Neural crest cell (in vitro differentiated cells): ENCODE measurements at places on chromosomes 2 and 18.

GRCh38 chr18:10377956-10378355 is 76.5 kb upstream of the APCDD1 start:
- DNase-seq, result no peak
- H3K27me3 ChIP-seq, result no peaks in the 10 kb centered on the region
- peaks cover 45% of the 10 kb centered on the region for H3K4me1 ChIP-seq
- no peak overlapping the region for H3K4me3 ChIP-seq
- no peak overlapping the region for H3K27ac ChIP-seq

GRCh38 chr18:48920408-48921038 is 30.2 kb downstream of the SMAD7 start:
- H3K36me3 ChIP-seq, result peaks cover 2% of the 10 kb centered on the region
- no peak for DNase-seq
- H3K27me3 ChIP-seq, result peaks cover 3% of the 10 kb centered on the region
- H3K27ac ChIP-seq, result peak overlapping the region; percentile 62

DNA sequence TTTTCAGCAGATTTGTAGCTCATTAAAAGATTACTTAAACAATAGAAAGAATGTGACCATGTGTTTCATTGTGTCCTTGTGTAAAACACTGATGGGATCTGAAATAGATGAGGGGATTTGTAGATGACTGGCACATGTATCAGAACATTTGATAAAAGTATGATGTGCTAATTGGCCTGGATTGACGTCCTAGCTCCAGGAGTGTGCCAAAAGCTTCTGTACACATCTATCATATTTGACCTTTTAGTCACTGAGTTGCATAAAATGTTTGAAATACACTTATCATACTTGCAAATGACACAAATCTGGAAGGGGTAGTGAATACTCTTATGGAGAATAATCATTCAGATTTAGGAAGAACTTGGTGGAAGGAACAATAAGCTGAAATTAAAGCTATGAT is 778.5 kb downstream of the ERBB4 start:
- H3K4me1 ChIP-seq, result peaks cover 14% of the 10 kb centered on the region
- no peak overlapping the region for H3K27ac ChIP-seq
- no peaks in the 10 kb centered on the region for H3K27me3 ChIP-seq
- H3K36me3 ChIP-seq, result no peaks in the 10 kb centered on the region
- DNase-seq, result no peak

GRCh38 chr18:22900558-22901238 is 32.4 kb upstream of the RBBP8 start:
- H3K4me1 ChIP-seq, result no peaks in the 10 kb centered on the region
- H3K27ac ChIP-seq, result no peak overlapping the region
- DNase-seq, result no peak
- peaks cover 9% of the 10 kb centered on the region for H3K36me3 ChIP-seq

- DNase-seq, result no peak
- peaks cover 2% of the 10 kb centered on the region for H3K4me1 ChIP-seq
- no peak overlapping the region for H3K4me3 ChIP-seq
- H3K36me3 ChIP-seq, result peaks cover 15% of the 10 kb centered on the region
Measured at GRCh38 chr2:64393383-64394010, 60.5 kb upstream of the LGALSL start.

GRCh38 chr18:35756506-35757117 is 175.1 kb downstream of the GALNT1 start:
- DNase-seq, result peak; percentile 63
- H3K36me3 ChIP-seq, result no peaks in the 10 kb centered on the region
- H3K4me1 ChIP-seq, result no peaks in the 10 kb centered on the region
- H3K4me3 ChIP-seq, result no peak overlapping the region
- peaks cover 10% of the 10 kb centered on the region for H3K27me3 ChIP-seq
- H3K27ac ChIP-seq, result no peak overlapping the region

DNA sequence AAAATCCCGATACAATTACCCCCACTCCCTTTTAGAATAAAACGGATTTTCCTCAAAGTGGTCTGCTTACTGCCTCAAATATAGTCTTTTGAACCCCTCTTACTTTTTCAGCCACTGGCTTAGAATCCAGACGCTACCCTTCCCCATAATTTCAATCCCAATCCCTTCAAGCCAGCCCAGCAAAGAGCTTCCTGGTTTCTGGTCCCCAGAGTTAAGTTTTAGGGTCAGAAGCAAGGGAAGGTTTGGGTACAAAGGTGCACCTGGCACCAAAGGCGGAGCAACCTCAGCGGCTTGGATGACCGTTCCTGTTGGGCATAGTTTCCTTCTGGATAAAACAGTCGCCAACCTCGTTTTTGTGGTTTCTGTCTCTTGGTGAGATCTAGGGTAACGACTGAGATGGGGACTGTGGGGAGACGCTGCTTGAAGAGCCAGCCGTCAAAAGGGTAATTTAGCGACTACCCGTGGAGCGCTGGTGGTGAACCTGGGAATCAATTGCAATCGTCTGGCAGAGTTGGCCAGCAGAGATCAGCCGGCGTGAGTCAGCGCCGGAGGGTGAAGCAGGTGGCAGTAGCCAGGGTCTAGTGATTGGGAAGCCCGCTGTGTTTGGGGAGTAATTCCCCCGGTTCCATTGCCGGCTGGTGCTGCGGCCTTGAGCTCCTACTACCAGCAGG is 1.6 kb downstream of the FEV start:
- H3K27ac ChIP-seq, result no peak overlapping the region
- H3K36me3 ChIP-seq, result no peaks in the 10 kb centered on the region

GRCh38 chr2:154912215-154912614 is 213.7 kb downstream of the KCNJ3 start:
- no peaks in the 10 kb centered on the region for H3K36me3 ChIP-seq
- no peak overlapping the region for H3K4me3 ChIP-seq
- H3K27ac ChIP-seq, result no peak overlapping the region
- no peaks in the 10 kb centered on the region for H3K27me3 ChIP-seq

GRCh38 chr18:67636597-67637385 is 120.3 kb upstream of the DSEL start:
- H3K27me3 ChIP-seq, result no peaks in the 10 kb centered on the region
- H3K27ac ChIP-seq, result no peak overlapping the region
- H3K36me3 ChIP-seq, result no peaks in the 10 kb centered on the region
- H3K4me1 ChIP-seq, result peaks cover 19% of the 10 kb centered on the region
- H3K4me3 ChIP-seq, result no peak overlapping the region

GRCh38 chr2:70959851-70960832 is 18.3 kb upstream of the ANKRD53 start:
- H3K27me3 ChIP-seq, result peaks cover 44% of the 10 kb centered on the region
- no peak overlapping the region for H3K4me3 ChIP-seq
- H3K27ac ChIP-seq, result no peak overlapping the region
- DNase-seq, result no peak
- H3K4me1 ChIP-seq, result peaks cover 5% of the 10 kb centered on the region
- H3K36me3 ChIP-seq, result no peaks in the 10 kb centered on the region

DNA sequence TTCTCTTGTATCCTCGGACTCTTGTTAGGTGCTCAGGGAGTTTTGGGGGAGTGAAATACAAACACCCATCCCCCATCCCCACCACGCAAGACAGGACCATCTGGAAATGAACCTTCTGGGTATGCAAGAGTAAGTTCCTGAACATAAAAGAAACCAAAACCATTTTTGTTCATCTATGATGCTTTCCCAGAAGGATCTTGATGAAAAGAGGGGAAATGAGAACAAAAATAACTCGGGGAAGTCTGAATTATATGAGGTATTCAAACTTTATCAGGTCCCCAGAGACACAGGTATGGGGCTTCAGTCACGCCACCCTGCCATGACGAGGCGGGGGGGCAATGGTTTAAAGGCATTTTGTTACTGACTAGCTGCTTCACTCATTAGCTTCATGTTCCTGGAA is 68.6 kb upstream of the DNMT3A start:
- H3K27me3 ChIP-seq, result no peaks in the 10 kb centered on the region
- DNase-seq, result no peak
- H3K4me3 ChIP-seq, result no peak overlapping the region
- no peak overlapping the region for H3K27ac ChIP-seq
- H3K36me3 ChIP-seq, result peaks cover 5% of the 10 kb centered on the region
- no peaks in the 10 kb centered on the region for H3K4me1 ChIP-seq

DNA sequence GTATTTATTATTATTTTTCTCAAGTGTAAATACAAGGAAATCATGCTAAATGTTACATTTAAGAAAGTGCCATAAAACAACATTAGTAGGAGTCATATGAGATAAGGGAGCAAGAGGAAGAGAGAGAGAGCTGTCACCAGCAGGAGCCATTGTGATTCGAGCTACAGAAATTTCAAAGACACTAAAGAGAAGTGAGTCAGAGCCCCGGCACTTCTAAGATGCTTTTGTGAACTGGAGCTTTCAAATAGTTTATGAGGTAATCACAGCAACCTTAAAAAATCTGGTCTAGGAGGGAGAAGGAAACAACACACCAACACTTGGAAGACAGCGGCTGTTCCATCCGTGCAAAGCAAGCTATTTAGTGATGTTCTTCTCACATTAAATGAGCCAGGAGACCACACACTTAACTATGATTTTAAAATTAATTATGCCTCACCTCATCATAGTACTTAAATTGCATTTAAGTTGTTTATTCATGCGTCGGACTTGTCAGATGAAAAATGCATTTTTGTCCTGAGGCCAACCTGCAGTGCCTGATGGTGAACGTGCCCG is 382.7 kb upstream of the SALL3 start:
- H3K4me1 ChIP-seq, result peaks cover 13% of the 10 kb centered on the region
- no peaks in the 10 kb centered on the region for H3K27me3 ChIP-seq
- no peak overlapping the region for H3K27ac ChIP-seq
- H3K4me3 ChIP-seq, result no peak overlapping the region
- peaks cover 4% of the 10 kb centered on the region for H3K36me3 ChIP-seq

DNA sequence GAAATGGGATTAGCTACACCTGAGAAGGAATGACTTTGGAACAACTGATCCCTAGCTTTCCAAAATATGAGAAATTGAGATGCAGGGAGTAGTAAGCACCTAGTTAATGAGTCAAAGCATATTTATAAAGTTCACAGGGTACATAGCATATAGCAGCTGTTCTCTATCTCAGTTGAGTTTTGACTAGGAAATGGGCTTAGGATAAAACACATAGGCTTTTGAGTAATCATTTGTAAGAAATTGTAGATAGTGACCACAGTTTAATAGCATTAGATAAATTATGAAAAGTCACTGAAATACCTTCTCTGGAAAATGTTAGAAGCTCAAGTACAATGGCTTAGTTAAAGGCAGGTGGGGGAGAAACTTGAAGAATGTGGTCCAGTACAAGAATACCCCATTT is 444.7 kb upstream of the TNP1 start:
- DNase-seq, result no peak
- no peak overlapping the region for H3K27ac ChIP-seq
- H3K27me3 ChIP-seq, result no peaks in the 10 kb centered on the region
- no peak overlapping the region for H3K4me3 ChIP-seq

GRCh38 chr18:77811503-77811902 is 561.9 kb downstream of the GALR1 start:
- H3K27ac ChIP-seq, result no peak overlapping the region
- H3K36me3 ChIP-seq, result no peaks in the 10 kb centered on the region
- peaks cover 7% of the 10 kb centered on the region for H3K4me1 ChIP-seq
- no peak for DNase-seq
- peaks cover 11% of the 10 kb centered on the region for H3K27me3 ChIP-seq

GRCh38 chr2:137826373-137827372 is 137.6 kb upstream of the HNMT start:
- no peak for DNase-seq
- no peaks in the 10 kb centered on the region for H3K27me3 ChIP-seq
- no peak overlapping the region for H3K27ac ChIP-seq

- no peak for DNase-seq
- H3K36me3 ChIP-seq, result no peaks in the 10 kb centered on the region
- peaks cover 15% of the 10 kb centered on the region for H3K27me3 ChIP-seq
Measured at GRCh38 chr2:37827911-37828511, 97.1 kb upstream of the RMDN2 start.

GRCh38 chr2:151049746-151050145 is 211.9 kb downstream of the RBM43 start:
- H3K27ac ChIP-seq, result no peak overlapping the region
- no peak for DNase-seq
- H3K4me3 ChIP-seq, result no peak overlapping the region
- H3K36me3 ChIP-seq, result peaks cover 2% of the 10 kb centered on the region
- H3K27me3 ChIP-seq, result no peaks in the 10 kb centered on the region
- peaks cover 16% of the 10 kb centered on the region for H3K4me1 ChIP-seq

DNA sequence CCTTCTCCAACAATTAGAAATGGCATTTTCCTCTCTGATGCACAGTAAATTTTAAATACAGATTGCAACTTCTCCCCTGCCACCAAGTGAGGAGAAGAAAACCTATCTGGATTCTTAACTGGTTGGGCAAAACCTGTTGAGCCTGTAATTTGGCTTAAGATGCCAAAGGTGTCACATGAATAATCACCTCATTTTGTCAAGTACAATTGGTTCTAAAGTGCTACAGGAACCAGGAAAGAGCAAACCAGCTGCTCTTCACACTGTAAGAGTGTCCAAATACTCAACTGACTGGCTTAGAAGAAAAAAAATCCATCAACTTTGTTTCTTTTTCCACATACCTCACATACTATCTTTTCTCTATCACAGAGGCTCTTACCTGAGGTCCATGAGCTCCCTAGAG is 35.4 kb downstream of the NPC1 start:
- H3K36me3 ChIP-seq, result peaks cover 31% of the 10 kb centered on the region
- H3K4me1 ChIP-seq, result no peaks in the 10 kb centered on the region
- DNase-seq, result no peak
- H3K4me3 ChIP-seq, result no peak overlapping the region

- no peaks in the 10 kb centered on the region for H3K27me3 ChIP-seq
- no peak overlapping the region for H3K27ac ChIP-seq
- H3K4me1 ChIP-seq, result no peaks in the 10 kb centered on the region
- no peak for DNase-seq
- peaks cover 5% of the 10 kb centered on the region for H3K36me3 ChIP-seq
Measured at GRCh38 chr2:241126201-241126611, 23.1 kb downstream of the PASK start.

- no peaks in the 10 kb centered on the region for H3K36me3 ChIP-seq
- no peak overlapping the region for H3K4me3 ChIP-seq
- H3K27me3 ChIP-seq, result peaks cover 14% of the 10 kb centered on the region
- DNase-seq, result no peak
- H3K27ac ChIP-seq, result no peak overlapping the region
Measured at GRCh38 chr2:75211266-75211770, 12.0 kb upstream of the TACR1 start.
